Suppressor macrophage (primary cell): ENCODE measurements at places on chromosomes 6 and 20.

DNA sequence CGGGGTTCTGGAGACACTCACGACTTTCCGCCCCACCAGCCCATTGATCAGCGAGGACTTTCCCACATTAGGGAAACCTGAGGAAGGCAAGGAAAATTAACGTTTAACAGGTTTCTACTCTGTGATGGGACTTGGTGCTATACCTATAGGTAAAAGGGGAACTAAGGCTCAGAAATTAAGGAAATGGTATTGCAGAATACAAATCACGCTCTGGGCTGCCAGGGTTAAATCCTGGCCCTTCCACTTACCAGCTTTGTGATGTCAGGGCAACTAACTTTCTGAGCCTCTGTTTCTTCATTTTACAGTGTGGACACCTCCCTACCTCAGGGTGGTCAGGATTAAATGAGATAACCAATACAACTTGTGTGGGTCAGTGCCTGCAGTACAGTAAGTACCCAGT, 8.8 kb downstream of the GNL1 start:
- DNase-seq, result no peak

DNA sequence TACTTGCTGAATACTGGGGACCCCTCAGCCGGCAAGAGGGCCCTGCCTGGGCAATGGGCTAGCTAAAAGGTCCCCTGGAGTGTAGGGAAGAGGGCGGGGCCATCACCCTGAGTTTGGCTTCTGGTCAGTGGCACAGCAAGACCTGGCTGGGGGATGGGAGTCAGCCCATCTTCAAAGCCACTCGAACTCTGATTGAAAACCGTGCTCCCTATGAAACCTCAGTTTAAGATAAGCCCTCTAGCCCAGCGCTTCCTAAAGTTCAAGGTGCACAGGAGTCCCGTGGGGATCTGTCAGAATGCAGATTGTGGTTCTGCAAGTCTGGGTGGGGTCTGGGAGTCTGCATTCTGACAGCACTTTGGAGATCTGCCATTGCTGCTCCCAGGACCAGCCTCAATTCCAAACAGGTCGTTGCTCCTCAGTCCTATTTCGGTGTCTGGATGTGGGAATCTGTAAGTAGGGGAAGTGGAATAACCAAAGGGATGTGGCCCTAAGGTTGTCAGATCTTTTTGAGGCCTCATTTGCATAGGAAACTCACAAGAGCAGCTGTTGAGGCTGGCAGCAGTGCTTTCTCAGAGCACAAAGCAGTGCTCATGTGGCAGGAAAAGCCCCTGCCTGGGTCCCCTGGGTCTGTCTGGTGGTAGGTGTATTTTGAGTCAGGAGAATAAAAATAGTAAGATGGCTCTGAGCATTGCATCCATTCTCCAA, 85.3 kb upstream of the SCP2D1 start:
- no peak for DNase-seq

- no peak for DNase-seq
Observed at GRCh38 chr6:18748314-18748713, 361.2 kb downstream of the RNF144B start.

GRCh38 chr6:145036848-145037567, 698.3 kb downstream of the EPM2A start:
- DNase-seq, result no peak

DNA sequence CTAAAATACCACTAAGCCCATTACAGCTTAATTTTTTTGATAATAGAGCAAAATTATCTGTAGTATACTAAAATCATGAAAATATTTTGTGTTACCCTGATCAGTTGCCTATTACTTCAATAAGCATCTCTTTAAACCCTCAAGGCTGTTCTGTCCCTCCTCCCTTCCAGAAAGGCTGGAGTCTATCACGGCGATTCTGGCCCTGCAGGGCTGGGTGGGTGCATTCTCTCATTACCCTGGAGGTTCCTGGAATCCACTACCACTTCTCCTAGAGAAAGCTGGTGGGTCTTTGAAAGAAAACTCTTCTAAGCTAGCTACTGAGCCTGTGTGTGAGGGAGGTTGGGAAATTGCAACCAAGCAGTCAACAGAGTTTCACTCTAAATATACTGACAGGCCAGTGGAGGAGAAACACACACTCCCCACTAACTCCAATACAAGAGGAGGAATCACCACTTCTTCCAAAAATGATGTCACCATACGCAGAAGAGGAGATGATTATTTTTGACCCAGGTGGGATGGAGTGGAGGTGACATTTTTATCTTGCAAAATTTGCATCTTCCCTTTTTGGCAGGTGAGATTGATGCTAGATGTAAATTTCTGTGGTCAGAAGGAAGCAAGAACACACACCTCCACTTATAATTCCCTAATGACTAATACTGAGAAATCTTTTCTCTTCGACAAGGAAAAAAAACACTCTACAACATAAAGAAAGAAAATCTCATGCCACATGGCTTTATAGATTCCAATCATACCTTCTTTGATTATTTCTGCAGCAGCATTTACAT, 182.3 kb upstream of the PHACTR1 start:
- no peak for DNase-seq
